Activated T-helper 1 cell treated with anti-CD3 and anti-CD28 coated beads, Interleukin-12 subunit alpha, Interleukin-12 subunit beta, Interleukin-2, Interleukin-4 antibody, amounts not matched to agents 30 ng/mL and 10 ng/mL and 1 ng/mL, durations not matched to agents 14 hours and 24 hours and 36 hours (primary cell): ENCODE measurements at places on chromosomes 5 and 9. TPM values are rescaled to one million over a fixed set of nuclear protein-coding genes. Genes with fewer than 3 reads are reported as not detected.

- no peak for DNase-seq
These were observed 37.7 kb upstream of the PAPPA start for GRCh38 chr9:116115761-116116353.

- no peak for DNase-seq
These were observed 498.8 kb upstream of the CDH18 start for GRCh38 chr5:20486826-20487225.

TICAM2 gene
- total RNA-seq = 0.59 and 1.1 TPM in 2 replicates

DNA sequence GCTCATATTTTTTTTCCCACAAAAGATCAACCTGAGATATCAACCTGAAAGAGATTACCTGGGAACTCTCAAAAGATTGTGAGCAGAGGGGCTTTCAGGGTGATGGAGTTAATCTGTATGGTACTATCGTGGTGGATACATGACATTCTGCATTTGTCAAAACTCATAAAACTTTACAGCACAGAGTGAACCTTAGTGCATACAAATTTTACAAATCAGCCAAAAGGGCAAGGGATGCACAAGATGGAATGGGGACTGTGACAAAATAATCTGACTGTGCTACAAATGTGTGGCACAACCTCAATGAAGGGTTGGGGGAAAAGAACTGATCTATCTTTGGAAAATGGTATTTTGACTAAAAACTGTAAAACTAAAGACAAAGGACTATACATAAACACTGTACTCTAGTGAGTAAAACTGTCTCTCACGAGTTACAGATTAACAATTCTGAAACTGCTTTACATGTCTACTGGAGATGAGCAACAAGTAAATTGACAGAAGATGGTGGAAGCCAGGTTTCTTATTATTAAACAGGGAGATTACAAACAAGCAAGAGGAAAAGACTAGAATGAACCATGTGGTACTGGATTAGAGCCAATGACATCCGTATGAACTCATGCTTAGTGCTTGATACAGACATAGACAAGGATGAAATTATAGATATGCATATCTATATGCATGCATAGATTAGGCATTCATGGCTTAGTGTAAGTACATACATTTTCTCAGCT is 24.8 kb upstream of the RLN1 start:
- no peak for DNase-seq

IL4 gene
- total RNA-seq = 56.9 and 57.1 TPM in 2 replicates

GRCh38 chr5:17910318-17910717 is 276.1 kb downstream of the TAF11L14 start:
- DNase-seq = no peak

GRCh38 chr9:123470121-123470782 is 114.3 kb downstream of the CRB2 start:
- DNase-seq = no peak
